Prostate gland (tissue), 2 donors: ENCODE measurements at places on chromosomes 6 and 20. TPM values are rescaled to one million over a fixed set of nuclear protein-coding genes. Genes with fewer than 3 reads are reported as not detected.

RBM24 gene
- 4.4 TPM for total RNA-seq

RPL10A gene
- 897 TPM for total RNA-seq

MAN1A1 gene
- 17.9 TPM for total RNA-seq

DNA sequence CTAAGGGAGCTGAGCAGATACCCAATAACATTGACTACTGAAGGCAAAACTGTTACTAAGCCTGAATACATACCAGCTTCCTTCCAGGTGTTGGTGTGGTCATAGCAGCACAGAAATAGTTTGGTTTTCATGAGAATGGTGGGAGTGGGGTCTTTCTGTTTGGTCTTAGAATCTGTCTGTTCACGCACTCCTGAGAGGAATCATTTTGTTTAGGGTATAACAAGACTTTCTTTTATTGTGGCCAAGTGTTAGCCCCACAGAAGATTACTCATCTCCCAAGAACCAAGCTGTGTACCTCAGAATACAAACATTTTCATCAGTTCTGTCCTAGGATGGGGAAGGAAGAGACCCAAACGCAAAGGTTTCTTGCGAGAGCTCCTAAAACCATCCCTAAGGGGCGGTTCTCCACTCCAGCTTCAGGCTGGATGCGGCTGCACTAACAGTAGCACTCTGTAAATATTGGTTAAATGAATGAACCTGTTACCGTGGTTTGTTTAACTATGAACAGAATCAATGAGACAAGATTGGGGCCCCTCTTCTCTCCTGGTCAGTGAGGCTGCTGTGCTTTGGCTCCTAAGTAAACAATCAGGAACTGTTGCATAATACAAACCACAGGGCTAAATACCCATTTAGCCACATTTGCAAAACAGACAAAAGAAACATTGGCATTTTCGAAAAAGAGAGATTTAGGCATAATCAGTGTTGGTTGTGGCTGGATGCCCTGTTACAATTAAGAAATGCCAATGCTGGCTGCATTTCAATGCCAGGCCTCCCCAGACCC lies 44.9 kb downstream of the SNAP25 start:
- no peaks in the 10 kb centered on the region for H3K27me3 ChIP-seq
- H3K4me1 ChIP-seq = no peaks in the 10 kb centered on the region
- DNase-seq = no peak
- no peak overlapping the region for H3K4me3 ChIP-seq
- H3K27ac ChIP-seq = no peak overlapping the region

DNA sequence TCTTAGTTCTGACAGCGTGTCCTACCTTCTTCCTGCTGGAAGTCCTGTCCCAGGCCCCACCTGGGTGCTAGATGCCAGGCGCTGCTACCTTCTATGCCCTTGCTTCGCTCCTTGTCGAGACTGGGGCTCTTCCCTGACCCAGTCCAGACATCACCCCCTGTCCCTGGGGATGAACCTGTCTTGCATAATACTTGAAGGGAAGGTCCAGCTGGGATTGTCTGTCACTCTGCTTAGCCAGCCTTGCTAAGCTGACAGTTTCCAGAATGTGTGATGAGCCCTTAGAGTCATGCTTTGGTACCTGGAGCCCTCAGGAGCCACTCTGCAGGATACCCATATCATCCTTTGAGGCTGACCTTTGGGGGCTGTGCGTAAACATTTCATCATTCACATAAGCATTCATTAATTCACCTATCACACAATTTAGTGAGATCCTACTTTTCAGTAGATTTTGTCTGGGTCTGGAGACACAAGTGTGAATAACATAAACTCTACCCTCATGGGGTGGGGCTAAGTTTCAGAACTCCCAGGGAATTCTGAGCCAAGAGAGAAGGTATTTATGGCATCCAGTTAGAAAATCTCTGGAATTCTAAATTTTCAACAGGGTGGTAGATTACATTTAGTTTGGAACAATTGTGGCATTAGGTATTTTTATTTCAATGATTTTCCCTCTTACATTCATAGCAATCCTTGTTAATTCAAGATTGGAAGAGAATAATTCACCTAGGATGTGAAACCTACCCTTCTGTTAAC lies 151.1 kb upstream of the HDAC2 start:
- H3K4me1 ChIP-seq = no peaks in the 10 kb centered on the region
- no peak overlapping the region for H3K4me3 ChIP-seq
- H3K27ac ChIP-seq = no peak overlapping the region
- DNase-seq = no peak

DNA sequence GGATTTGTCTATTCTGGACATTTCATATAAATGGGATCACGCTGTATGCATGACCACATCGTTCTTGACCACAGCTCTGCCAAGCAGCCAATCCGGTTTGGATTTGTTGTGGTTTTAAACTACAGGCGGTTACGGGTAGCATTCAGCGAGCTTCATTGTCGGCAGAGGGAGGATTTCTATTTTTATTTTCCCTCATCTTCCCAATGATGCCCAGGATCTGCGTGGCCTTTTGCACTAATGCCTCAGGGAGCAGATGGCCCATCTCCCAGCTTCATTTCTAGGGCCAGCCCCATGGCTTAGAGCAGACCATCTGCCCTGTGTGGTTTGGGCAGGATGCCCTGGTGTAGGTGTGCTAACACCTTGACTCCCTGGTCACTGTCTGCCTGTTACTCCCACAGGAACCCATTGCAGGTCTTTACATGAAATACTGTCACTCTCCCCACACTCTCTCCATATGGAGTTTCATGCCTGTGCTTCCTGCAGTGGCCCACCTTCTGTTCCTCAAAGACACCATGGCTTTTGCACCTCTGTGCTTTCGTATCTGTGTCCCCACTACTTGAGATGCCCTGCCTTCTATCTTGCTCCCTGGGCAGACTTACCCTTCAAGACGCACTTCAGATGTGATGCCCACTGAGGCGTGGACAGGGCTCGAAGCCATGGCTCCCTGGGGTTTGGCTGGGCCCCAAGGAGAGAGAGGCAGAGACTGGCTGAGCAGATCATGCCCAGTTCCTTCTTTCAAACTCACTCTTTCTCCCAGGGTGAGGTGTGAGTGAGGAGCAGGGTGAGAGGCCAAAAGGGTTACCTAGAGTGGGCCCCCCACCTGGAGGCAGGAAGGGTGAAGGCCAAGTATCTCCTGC lies 26.0 kb downstream of the SDCBP2 start:
- H3K4me1 ChIP-seq = no peaks in the 10 kb centered on the region
- no peaks in the 10 kb centered on the region for H3K36me3 ChIP-seq
- no peak for DNase-seq

GRCh38 chr6:140661691-140662090 lies 1287.2 kb upstream of the CITED2 start:
- no peak overlapping the region for H3K27ac ChIP-seq
- DNase-seq = no peak
- H3K4me3 ChIP-seq = no peak overlapping the region
- H3K4me1 ChIP-seq = no peaks in the 10 kb centered on the region
